ENCODE measurements at places on chromosomes 7 and 10. TPM values are rescaled to one million over a fixed set of nuclear protein-coding genes. Genes with fewer than 3 reads are reported as not detected.
A peak's percentile ranks its signal among the peaks of the same experiment; 100 is the strongest.

Gene PAX4
- polyA plus RNA-seq: not detected

Gene USP6NL
- 7.7 TPM for polyA plus RNA-seq

Gene EPHB6
- polyA plus RNA-seq: 4.2 TPM

Gene UTF1
- polyA plus RNA-seq: not detected

Gene CSGALNACT2
- 23.9 TPM for polyA plus RNA-seq

Gene MARCHF5
- polyA plus RNA-seq: 31.0 TPM

Gene DTX2
- polyA plus RNA-seq: 7.5 TPM

Gene SUN3
- not detected for polyA plus RNA-seq

Gene ZNF248
- polyA plus RNA-seq: 17.9 TPM

Gene PRSS37
- not detected for polyA plus RNA-seq

Gene ASAH2
- polyA plus RNA-seq: 1.8 TPM

Gene COL1A2
- 3,345 TPM for polyA plus RNA-seq

GRCh38 chr10:95664543-95664942, 8.0 kb upstream of the ALDH18A1 start:
- DNase-seq: no peak

DNA sequence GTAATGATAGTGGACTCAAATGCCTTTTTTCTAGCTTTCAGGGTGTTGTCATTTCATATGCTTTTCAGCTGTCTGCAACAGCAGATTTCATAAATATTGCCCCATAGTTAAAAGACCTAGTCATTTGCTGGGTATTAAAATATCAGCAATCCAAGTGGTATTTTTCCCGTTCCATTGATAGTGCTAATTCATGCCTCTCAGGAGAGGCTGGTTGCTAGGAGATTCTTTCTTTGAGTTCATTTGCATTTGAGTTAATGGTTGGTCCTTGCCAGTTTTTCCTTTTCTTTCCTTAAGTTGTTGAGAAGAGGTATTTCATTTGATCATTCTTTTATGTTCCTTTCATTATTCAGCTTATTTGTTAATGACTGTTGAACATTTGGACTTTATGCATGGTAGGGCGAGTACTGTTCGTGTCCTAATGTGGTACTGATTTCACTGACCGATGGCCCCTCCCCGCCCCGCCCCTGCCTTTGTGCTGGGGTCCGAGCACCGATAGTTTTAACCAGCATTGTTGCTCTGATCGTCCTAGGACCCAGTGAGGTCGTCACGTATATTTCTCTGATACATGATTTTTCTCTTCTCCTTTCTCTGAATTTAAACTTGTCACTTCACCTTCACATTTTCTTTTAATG, 128.6 kb downstream of the CCNY start:
- DNase-seq: no peak

- no peak for DNase-seq
Measured at GRCh38 chr10:129580010-129580409, 113.0 kb downstream of the MGMT start.

DNA sequence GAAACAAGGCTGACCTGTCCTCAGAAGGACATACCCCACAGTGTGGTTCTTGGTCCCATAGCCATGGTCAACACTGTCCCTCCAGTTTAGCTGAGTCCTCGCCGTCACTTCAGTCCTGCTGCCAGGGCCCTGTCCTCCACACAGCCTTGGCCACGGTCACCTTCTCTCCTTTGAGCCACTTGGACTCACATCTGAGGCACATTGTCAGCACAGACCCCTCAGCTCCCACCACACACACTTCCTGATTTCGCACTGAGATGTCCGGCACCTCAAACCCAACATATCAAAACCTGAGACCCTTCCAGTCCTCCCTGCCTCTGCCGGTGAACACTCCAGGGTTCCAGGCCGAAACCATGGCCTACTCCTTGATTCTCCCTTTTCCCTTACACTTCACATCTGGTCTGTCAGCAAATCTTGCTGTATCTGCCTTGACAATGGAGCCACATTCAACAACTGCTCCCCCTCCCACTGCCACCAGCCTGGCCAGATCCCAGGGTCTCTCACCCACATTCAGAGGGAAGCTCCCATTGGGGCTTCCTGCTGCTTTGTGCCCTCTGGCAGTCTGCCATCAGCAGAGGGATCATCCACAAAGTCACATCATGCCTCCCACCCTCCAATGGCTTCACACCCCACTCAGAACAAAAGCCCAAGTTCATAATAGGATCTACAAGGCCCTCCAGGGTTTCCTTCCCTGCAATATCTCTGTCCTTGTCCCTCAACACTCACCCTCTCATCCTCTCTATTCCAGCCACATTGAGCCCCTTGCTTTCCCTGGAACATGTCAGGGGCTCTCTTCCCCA, 219.6 kb upstream of the SHH start:
- no peak for DNase-seq

GRCh38 chr10:42960491-42960990, 116.3 kb upstream of the RET start:
- DNase-seq: no peak

GRCh38 chr7:106813705-106814305, 51.3 kb upstream of the PIK3CG start:
- DNase-seq: no peak

DNA sequence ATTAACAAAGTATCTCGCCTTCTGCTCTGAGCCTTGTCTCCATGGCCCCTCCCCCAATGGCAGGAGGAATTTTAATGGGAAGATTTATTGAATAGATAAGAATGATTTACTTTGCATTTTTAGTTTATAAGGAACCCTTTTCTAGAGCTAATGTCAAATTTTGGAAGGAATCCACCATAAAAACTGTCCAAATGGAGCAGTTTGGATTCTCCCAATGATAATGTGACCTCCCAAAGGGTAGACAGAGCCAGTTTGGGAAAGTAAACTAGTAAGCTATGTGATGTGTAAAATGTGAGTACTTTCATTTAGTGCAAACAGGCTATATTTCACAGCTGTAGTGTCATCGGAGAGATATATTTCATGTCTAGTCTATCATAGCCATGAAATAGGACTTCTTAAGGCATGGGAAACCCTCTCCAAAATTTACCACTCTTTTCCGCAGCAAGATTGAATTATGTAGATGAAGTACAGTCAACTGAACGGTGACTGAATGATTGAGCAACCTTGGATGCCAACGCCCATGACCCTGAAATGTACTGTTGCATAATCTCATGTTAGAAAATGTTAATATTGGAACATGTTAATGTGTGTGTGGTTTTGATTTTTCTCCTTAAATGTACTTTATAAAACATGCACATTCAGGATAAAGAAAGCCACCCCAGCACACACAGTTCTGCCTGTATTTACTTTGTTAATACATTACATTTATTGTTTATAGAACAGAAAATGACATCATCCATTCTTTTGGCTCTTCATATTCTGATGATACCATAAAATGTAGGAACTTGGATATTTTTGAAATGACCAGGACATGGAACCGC, 140.6 kb downstream of the NRP1 start:
- peak; percentile 16 for DNase-seq

DNA sequence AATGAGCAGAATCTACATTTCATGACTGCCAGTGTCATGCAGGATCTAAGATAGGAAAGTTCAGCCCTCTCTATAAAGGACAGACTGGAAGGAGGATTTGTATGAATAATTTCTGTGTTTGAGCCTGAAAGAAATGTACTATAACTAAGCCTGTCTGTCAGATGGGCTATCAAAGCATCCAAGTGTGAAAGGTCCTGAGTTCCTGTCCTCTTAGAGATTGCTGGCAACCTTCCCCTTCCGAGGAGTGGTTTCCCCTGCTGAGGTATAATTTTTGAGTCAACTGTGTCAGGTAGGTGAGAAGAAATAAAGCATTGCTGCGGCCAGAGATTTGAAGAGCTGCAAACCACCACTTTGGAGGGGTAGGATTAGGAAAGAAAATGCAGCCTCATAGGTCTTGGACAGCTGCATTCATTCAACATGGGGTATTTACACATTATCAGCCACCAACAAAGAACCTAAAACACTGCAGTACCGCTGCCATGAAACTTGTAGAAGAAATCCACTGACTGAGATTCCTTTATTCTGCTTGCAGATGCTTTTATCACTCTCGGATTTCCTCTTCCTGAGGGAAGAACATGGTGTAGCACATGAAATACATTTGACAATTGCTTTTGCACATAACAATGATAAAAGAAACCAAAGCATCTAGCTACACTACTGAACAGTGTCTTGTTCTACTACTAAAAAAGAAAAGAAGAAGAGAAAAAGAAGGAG, 189.1 kb downstream of the DGKI start:
- DNase-seq: no peak

GRCh38 chr7:44580945-44581878, 819 bp downstream of the TMED4 start:
- no peak for DNase-seq

- DNase-seq: peak; percentile 78
Measured at GRCh38 chr7:128453836-128454804, 1.6 kb upstream of the HILPDA start.

DNA sequence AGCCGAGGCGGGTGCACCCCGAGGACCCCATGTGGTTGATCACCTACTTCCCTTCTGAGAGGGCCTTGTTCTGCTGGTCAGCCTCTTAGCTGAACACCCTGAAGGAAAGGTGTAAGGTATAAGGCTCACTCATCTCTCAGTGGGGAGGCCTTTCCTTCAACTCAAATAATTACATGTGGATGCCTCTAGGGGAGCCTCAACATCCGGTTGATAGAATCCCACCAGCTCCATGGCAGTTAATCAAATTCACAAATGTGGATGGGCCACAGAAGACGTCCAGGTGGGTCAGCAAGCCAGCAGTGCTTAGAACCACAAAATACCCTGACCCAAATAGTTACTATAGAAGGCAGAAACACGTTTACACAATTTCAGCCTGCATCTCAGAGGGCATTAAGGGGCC, 37.7 kb upstream of the ZNF32 start:
- DNase-seq: no peak

DNA sequence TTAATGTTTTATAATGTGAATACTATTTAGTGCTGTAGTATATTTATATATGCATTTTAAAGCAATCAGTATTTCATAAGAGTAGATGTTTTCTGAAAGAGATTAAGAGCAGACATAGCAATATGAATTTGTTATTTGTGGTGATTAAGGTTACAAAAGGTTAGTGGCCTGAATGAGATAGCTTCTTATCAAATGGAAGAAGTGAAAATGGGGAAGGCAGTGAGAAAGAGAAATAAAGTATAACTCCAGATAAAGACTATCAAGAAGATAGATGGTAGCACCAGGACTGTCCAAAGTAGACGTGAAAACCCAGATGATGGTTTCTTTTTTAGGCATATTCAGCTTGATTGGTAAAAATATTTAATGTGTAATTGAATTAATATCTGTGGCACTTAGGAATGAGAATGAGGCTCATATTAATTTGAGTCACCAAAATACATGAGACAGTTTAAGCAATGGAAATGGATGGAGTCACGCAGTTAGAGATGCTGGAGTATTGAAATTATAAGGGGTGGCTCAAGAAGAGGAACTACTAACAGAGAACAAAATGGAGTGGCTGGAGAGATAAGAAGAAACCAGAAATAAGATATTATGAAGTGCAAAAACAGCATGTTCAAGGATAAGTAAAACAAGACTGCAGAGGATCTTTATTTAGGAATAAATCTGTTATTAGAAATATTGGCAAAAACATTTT, 288.0 kb upstream of the SEMA3C start:
- DNase-seq: no peak

GRCh38 chr7:132520591-132521280, 55.5 kb downstream of the PLXNA4 start:
- no peak for DNase-seq

DNA sequence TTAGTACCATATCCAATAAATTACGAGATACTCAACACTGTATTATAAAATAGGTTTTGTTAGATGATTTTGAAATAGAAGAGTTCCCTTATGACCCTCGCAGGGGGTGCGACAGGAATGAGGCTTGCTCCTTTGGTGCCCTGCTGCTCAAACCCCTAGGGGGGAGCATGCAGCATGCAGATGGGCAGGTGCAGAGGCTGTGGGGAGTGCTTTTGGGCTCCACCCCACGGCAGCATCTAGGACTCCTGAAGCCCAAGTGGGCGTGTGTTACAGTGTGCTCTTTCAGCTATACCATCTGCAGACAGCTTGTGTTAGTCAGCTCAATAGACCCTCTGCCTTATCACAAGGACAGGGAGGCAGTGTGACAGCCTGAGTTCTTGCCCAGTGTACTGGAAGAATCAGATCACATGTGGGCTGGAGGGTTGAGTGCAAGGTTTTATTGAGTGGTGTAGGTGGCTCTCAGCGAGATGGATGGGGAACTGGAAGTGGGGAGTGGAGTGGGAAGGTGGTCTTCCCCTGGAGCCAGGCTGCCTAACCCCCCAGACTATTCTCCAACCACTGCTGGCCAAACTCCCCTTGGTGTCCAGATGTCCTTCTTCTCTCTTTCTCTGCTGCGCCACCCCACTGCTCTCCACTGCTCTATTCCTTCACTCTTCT, 3.1 kb upstream of the MRC1 start:
- DNase-seq: no peak

GRCh38 chr10:114541081-114541796, 116.8 kb downstream of the ABLIM1 start:
- peak; percentile 91 for DNase-seq

GRCh38 chr7:42930889-42931288, 1.1 kb downstream of the PSMA2 start:
- no peak for DNase-seq

DNA sequence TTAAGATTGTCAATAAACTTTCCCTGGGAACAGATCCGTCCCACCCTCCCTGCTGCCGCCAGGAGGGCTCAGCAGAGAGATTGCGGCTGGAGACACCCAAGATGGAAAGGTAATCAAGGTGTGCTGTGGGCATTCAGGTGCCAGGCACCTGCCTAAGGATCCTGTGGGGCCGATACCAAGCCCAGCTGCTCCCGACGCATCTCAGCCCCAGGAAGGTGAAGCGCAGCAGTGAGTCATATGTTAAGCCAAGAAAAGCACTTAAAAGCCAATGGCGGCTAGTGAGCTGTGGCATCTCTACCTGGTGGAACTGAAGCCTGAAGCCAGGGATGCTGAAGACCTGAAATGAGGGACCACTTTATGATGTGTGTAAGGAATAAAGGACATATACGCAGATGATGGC, 6.1 kb downstream of the WDR86 start:
- DNase-seq: no peak

- no peak for DNase-seq
Measured at GRCh38 chr10:63765126-63765525, 243.9 kb downstream of the REEP3 start.

DNA sequence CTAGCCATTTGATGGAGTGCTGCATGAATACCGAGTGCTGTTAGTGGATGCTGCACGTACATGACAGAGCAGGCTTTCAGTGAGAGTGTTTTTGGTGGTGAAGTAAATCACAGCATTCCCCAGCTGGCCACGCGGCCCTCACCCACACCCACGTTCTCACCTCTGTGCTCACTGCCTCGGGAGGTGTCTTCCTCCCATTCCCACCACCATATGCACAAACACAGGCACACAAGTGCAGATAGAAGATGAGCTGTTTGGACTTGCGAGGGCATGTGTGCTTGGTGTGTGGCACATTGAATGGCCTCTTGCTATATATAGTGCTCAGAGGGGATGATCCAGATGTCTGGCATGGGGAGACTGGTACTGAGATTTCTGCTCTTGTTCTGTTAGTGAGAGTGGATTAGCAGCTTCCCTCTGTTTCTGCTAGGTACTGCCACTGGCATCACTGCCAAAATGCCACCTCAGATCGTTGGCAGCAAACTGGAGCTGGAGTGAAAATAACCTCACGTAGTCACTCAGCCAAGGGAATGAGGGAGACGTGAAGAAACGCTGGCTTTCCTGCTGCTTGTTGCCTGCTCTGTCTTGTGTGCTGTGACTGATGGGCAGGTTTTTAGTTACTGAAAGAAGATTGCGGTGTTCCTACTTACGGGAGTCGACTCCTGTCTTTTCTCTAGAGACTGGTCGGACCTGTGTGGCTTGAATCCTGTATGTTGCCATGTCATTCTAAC, 19.1 kb downstream of the DNAJB6 start:
- DNase-seq: no peak

GRCh38 chr7:155487509-155488482, 29.9 kb downstream of the EN2 start:
- no peak for DNase-seq

Measured in forelimb muscle (tissue), 1 donor.